ENCODE measurements at places on chromosomes 3 and 15. TPM values are rescaled to one million over a fixed set of nuclear protein-coding genes. Genes with fewer than 3 reads are reported as not detected.

- DNase-seq: peak; percentile 32
- no peaks in the 10 kb centered on the region for H3K27me3 ChIP-seq
- no peak overlapping the region for H3K4me3 ChIP-seq
- H3K27ac ChIP-seq: no peak overlapping the region
- no peaks in the 10 kb centered on the region for H3K36me3 ChIP-seq
These were observed 64.3 kb downstream of the DUT start for GRCh38 chr15:48395521-48396011.

DNA sequence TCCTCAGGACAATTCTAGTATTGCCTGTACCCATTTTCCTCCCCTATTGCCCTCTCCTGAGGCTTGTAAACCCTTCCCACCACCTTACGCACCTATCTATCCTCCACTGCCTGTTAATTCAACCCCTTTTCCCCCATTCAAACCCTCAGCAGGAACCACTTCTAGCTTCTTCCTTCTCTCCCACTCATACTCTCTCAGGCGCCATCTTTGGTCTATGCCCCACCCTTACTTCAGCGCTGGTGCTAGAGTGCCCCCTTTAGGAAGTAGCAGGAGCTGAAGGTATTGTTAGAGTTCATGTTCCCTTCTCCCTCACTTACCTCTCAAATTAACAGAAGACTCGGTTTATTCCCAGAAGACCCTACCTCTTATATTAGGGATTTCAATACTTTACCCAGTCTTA, 121.8 kb upstream of the NLGN1 start:
- H3K4me1 ChIP-seq: no peaks in the 10 kb centered on the region
- H3K27me3 ChIP-seq: no peaks in the 10 kb centered on the region
- H3K36me3 ChIP-seq: no peaks in the 10 kb centered on the region

- no peaks in the 10 kb centered on the region for H3K4me1 ChIP-seq
- H3K27me3 ChIP-seq: no peaks in the 10 kb centered on the region
- H3K36me3 ChIP-seq: no peaks in the 10 kb centered on the region
- H3K27ac ChIP-seq: no peak overlapping the region
These were observed 25.4 kb upstream of the MBNL1 start for GRCh38 chr3:152243301-152243711.

IL17RC gene
- total RNA-seq: 60.3 TPM

KBTBD13 gene
- total RNA-seq: not detected
